GM19239 (cell line): ENCODE measurements at places on chromosomes 6 and 20.

GRCh38 chr6:36908747-36909146, 23.0 kb downstream of the C6orf89 start:
- DNase-seq = no peak

DNA sequence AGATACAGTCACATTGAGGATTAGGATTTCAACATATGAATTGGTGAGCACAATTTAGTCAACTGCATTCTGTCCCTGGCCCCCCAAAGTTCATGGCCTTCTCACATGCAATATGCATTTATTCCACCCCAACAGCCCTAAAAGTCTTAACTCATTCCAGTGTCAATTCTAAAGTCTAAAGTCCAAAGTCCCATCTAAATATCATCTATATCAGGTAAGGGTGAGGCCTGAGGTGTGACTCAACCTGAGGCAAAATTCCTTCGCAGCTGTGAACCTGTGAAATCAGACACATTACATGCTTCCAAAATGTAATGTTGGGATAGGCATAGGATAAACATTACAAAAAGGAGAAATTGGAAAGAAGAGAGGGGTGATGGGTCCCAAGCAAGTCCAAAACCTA, 27.8 kb downstream of the CLIC5 start:
- no peak for DNase-seq

- no peak for DNase-seq
Observed at GRCh38 chr6:170561555-170561954, 7.4 kb downstream of the TBP start.

- peak; percentile 19 for DNase-seq
Observed at GRCh38 chr6:3337521-3338350, 79.0 kb downstream of the PSMG4 start.

DNA sequence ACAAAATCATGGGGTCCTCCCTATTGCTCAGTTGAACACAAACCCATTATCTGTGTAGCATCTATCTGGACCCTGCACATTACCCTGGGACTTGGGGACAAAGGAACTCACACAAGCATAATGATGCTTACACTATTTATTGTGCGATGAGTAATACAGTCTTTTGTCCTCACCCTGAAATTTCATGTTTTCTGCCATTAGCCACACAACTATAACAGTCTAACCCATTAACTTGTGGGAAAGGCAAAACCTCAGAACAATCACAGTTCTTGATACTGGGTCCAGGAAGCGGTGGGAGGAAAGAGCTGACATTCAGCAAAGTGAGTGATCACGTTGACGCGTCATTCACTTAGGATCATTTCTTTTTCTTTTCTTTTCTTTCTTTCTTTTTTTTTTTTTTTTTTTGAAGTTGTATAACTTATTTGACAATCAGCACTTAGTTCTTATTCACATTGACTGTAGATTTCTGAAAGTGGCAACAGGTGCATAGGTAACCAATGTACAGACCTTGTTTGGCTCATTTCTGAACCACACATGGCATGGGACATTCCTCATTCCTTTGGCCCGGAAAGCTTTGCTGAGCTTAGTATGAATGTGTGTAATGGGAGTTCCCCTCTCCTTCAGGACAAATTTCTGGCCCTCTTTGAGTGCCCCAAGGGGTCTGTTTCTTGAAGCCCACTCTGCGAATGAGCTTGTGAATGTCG, 94.8 kb upstream of the CNKSR3 start:
- DNase-seq = peak; percentile 8

- no peak for DNase-seq
Observed at GRCh38 chr6:72643214-72643613, 21.4 kb downstream of the KCNQ5 start.

- DNase-seq = no peak
Observed at GRCh38 chr6:73985891-73986290, 289.9 kb downstream of the CD109 start.

GRCh38 chr20:57619051-57619831, 985 bp downstream of the ZBP1 start:
- no peak for DNase-seq

- DNase-seq = no peak
Observed at GRCh38 chr20:9390441-9390840, 123.9 kb upstream of the LAMP5 start.

GRCh38 chr6:36912586-36912985, 26.8 kb downstream of the C6orf89 start:
- DNase-seq = peak; percentile 70

DNA sequence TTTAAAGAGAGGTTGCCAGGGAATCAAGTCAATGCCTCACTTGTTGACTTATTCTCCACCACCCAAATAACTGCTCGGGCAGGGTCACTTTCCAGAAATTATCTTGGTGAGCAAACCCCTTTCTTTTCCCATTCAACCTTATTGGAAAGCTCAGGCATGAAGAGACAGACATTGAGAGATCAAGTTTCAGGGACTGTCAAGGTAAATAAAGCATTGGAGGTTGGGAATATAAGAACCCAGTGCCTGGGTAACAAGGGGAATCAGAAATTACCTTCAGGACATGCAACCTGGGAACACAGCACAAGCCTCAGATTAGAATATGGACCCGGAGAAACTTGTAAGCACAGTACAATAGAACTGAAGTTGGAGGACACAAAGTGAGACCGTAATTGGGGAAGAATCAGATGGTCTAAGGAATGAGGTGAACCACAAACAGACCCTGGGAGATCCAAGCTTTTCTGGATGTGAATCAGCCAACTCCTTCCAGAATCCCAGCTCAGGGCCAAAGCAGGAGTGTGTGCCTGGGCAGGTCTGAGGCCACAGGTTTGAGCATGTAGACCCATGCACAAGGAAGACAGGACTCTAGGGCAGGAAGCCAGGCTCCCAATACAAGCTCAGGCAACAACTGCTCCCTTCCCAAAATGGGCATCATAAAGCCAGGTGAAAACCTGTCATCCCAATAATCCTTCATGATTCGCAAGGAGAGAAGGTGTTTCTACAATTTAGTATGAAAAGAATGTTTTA, 512.8 kb downstream of the MAFB start:
- DNase-seq = no peak

DNA sequence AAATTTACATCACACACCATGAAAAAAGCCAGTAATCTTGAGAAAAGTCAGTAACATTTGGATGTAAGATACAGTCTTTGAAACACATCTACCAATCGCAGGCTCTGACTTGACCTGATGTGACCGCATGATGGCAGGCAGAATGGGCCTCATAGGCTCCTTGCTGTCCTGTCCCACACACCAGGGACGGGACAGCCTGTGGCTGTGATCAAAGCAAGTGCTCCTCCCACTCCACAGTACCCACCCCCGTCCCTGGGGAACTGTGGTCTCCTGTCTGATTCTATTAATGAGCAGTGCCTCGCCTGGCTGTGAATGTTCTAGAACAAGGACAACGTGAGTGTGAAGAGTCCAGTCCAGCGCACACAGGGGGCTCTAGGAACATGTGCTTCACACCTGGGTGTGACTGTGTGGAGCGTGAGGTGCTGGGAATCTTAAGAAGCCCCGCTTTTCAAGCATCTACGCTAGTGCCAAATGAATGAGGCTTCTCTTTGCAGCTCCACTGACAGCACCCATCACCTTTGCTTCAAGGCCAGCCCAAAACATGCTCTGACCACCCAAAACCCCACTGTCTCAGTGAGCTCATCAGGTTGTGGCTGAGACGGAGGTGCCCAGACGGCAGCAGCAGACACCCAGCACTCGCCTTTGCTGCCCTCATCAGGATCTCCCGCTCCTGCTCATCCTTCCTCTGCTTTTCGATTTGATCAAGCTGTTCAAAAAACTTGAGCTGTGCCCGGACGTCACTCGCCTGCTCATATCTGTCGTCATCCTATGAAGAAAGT, 67.1 kb downstream of the TAF4 start:
- no peak for DNase-seq

- DNase-seq = no peak
Observed at GRCh38 chr6:125269328-125269985, 32.3 kb downstream of the HDDC2 start.

DNA sequence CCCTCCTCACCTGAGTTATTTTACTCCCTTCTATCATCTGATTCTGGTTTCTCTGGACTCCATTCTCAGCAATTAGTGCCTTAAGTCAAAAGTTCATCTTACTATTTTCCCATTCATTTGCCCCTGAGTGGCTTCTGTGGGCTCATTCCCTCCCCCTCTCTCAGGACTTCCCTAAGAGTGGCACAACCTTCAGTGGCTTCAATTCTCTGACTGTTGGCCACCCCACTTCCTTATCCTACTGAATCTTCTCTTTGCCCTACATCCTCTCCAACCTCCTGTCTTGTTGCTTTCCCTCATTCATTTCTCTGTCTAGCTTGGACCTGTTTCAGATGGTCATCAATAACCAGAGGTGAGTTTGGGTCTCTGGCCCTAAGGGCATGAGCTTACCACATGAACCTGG, 61.1 kb upstream of the GLP1R start:
- DNase-seq = no peak

DNA sequence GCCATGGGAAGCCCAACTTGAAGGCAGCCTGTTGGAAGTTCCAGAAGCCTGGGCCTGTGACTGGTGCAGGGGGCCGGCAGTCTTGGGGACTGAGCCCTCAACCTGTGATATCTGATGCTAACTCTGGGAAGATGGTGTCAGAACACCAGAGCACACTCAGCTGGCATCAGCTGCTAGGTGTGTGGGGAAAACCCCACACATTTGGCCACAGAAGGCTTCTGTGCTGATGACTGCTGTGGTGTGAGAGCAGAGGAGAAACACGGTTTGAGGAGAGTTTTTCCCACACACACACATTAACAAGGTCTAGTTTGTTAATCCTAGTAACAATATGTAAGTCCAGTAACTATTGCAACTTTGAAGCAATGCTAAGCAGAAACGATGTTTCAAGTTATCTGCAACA, 78.0 kb downstream of the PSMB1 start:
- DNase-seq = no peak
